ENCODE measurements at places on chromosomes 4 and X.
A peak's percentile ranks its signal among the peaks of the same experiment; 100 is the strongest.

- DNase-seq, result no peak
Measured at GRCh38 chr4:8346838-8347605, 77.5 kb downstream of the HTRA3 start.

DNA sequence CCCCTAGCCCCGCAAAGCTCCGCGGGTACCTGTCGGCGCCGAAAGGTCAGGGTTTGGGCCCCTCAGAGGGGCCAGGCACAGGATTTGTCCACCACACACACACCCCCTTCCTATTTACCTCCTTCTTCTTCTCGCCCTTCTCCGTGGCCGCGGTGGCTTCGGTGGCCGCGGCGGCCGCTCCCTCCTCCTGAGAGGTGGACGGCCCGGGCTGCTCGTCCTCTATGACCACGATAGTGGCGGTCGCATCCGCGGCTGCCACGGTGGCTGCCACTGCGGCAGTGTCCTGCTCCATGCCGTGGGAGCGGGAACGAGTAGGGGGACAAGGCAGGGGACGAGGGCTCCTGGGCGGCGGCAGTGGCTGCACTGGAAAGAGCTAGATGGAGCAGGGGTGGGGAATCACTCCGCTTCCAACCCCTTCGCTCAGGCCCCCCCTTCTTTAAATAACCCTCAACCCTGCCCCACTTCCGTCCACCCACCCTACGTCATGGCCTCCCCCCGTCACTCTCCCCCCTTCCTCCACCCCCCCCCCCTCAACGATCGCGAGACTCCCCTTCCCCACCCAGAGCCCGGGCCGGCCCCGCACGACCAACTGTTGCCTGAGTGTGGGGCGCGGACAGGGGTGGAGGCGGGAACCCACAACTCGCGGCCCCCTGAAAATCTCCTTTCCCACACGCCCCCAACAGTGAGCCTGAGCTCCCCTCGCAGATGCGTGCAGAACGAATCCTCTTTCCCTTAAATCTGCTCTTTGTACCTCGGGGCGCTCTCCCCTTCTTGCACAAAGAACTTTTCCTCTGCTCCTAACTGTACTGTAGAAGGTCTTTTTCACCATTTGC, at the start of gene SMARCA1:
TSS of gene SMARCA1 (minus strand) at position 412 of the 833 bp plus-strand sequence. CDS start at position 292, 120 bp downstream.
- peak; percentile 85 for DNase-seq

GRCh38 chrX:119762718-119763117, 4.3 kb downstream of the SOWAHD start:
- no peak for DNase-seq

DNA sequence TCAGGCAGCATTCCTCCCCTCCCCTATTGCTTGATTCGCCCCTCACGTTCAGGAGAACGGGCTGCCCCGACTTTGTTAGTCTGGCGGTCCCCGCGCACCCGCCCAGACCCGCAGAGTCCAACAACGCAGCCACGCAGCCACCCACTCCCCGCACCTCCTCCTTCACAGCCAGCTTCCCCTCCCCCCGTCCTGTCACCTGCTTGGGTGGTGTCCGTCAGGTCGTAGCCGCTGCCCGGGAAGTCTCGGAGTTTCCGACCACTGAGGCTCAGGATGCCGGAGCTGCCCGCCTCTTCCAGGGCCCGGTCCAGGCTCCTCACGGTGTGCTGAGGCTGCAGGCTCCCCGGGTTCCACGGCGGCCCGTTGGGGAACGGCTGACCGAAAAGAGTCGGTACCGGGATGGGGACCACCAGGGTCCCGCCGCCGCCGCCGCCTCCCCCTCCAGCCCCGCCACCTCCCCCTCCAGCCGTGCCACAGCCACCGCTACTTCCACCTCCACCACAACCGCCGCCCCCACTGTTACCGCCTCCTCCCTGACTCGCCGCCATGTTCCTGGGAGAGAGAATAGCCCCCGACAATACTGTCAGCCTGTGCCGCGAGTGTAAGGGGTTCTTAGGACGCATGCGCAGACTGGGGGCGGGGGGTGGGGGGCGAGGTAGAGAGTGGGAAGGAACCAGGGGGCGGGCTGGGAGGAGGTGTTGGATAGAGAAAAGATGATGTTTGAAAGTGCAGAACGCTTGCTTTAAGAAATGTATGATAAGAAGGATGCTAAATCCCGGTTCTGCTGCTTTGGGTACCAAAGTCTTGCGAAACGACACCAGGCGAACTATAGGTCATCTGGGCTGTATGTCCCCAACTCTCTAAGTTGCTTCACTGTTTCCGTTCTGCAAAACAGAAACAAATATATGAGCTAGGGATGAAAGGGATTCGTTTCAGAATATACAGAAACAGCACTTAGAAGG, at the start of gene LRCH2:
TSS of gene LRCH2 (minus strand) at position 600 of the 959 bp plus-strand sequence. CDS start at position 545, 55 bp downstream.
- DNase-seq, result peak; percentile 79

DNA sequence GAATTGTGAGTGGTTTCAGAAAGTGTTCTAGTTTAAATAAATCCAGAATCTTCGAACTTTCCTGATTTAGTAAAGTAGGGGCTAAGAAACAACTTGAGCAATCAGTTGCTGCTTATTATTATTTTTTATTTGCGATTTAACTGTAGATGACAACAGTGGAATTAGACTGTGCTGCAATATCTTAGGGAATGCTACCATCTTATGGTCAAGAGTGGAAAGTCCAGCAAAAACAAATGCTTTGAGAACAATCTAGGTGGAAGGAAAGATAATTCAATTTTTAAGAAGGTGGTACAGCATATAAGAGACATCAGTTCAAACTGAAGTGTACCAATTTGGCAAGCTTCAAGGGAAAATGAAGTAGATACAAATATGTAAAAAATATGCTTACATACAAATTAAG, 73.3 kb downstream of the CYLC1 start:
- DNase-seq, result peak; percentile 11

- DNase-seq, result no peak
Measured at GRCh38 chr4:6375620-6376295, 96.7 kb downstream of the PPP2R2C start.

- DNase-seq, result no peak
Measured at GRCh38 chr4:102586644-102587021, 85.5 kb downstream of the NFKB1 start.

DNA sequence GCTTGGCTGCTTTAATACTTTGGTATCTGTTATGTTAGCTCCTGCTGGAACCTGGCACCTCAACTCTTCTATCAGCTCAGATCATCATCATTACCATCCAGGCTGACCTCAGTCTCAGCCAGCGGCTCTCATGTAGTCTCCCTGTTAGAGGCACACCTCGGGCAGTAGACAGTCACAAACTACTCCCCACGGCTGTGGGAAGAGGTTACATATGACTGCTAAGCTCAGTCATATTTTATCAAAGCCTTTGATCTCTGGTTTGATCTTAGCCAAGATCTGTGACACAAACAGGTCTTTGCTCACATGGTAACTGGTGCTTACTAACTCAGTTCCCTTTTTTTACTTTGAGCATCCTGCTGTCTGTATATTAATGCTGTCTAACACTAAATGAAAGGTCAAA, 384.9 kb downstream of the CENPC start:
- peak; percentile 76 for DNase-seq

DNA sequence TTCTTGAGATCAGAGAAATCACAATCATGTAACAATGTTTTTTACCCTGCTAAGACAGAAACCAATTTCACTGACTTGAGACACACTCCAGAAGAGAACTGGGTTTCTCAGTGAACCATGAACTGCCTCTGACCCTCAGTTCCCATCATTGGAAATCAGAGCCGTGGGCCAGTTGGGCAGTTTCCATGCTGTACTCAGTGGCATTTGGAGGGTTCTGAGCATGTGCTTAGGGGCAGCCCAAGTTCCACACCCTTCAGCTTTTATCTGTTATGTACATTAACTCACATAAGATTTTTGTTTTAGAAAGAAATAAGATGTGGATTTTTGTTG, 77.9 kb downstream of the BTC start:
- DNase-seq, result peak; percentile 2

DNA sequence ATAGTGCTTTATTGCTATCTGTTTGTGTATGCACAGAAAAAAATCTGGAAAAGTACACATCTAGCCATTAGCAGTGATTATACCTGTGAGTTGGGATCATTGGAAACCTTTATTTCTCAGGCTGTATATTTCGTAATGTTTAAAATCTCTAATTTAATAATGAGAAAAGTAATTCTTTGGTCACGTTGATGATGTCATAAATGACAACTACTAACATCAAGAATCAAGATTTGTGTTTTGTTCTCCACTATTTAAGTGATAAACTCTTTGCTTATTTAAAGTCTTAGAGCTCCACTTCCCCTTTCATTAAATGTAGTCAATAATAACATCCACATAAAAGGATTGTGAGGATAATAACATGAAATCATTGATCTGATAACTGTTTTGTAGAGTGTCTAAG, 126.2 kb downstream of the TMA16 start:
- DNase-seq, result no peak

GRCh38 chr4:14675279-14675985, 326.8 kb upstream of the CPEB2 start:
- DNase-seq, result no peak
